ENCODE measurements at places on chromosomes 6 and 20.
A peak's percentile ranks its signal among the peaks of the same experiment; 100 is the strongest.

- no peak for DNase-seq
These were observed 76.8 kb upstream of the CD93 start for GRCh38 chr20:23162887-23163286.

GRCh38 chr6:20447157-20447556, 45.5 kb downstream of the E2F3 start:
- DNase-seq = no peak

DNA sequence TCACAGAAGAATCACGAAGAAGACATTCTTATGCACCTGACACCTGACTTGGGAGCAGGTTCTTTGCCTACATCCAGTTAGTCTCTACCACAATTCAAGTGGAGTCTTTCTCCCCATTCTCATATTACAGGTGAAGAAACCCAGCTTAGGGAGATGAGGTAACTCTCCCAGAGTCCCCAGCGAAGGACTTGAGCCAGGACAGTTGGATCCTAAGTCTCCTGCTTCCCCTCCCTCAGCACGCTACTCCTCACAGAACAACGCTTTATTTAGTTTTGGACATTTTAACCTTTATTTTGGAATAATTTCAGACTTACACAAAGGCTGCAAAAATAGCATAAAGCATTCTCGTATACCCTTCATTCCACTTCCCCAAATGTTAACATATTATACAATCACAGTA, 824 bp upstream of the CSTL1 start:
- no peak for DNase-seq

DNA sequence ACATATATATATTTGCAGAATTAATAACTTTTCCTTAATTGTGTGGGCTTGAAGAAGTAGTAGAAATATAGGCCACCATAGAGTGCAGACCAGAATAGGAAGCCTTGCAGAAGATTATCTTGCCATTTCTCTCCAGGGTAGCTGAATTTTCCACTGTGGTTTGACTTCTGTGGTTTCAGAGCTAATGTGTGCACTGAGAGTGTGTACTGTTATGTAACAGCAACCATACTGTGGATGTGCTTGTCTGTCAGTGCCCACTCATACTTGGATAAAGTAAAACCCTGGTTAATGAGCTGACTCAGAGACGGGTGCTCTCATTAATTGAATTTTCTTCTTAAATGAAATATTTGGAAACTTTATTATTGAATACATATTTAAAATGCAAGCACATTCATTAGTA, 57.2 kb downstream of the CEP43 start:
- peak; percentile 76 for DNase-seq

GRCh38 chr6:37303091-37303660, 45.2 kb upstream of the TMEM217 start:
- no peak for DNase-seq

DNA sequence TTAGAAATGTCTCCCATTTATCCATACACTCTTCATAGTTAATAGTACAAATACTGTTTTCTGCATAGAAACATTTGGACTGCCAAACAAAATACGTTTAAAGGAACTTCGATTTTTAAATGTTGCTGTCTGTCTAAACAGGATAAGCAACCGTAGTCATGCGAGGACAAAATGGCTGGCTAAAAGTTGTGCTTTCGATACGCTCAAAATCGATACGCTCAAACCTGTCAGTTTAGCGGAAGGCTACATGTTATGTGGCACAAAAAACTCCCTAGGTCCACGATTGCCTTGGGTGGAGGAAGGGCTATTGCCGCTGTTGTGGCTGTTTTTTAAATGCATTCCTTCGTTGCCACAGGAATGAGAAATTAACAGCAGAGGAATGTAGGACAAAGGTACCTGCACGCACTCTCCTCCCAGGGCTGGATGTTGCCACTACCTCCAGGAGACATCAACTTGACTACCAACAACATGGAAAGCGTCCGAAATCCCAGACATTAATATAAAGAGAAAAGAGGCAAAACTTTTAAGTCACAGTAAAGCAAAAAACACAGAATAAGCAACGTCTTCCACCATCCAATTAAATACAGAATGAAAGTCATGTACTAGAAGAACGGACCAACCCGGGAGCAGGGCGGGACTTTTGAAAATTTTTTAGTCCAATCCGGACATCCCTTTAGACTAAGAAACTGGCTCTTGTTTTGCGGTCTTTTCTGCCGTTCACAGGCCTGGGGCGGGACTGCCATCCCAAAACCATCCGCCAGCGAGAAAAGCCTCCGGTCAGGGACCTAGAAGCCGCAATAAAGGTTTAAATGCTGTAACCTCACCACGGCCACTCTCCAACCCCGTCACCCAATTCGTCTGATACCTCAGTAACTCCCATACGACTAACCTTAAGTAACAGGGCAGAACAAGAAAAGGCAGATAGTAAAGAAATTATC, 32.2 kb upstream of the HFE start:
- peak; percentile 88 for DNase-seq

GRCh38 chr6:134739299-134740026, 210.4 kb downstream of the ALDH8A1 start:
- DNase-seq = no peak
